ENCODE measurements at places on chromosomes 5 and 9.
A peak's percentile ranks its signal among the peaks of the same experiment; 100 is the strongest.

- DNase-seq = no peak
Observed at GRCh38 chr5:17099946-17100345, 117.5 kb upstream of the BASP1 start.

GRCh38 chr5:42974536-42974935 is 65.6 kb downstream of the ANXA2R start:
- DNase-seq = no peak

DNA sequence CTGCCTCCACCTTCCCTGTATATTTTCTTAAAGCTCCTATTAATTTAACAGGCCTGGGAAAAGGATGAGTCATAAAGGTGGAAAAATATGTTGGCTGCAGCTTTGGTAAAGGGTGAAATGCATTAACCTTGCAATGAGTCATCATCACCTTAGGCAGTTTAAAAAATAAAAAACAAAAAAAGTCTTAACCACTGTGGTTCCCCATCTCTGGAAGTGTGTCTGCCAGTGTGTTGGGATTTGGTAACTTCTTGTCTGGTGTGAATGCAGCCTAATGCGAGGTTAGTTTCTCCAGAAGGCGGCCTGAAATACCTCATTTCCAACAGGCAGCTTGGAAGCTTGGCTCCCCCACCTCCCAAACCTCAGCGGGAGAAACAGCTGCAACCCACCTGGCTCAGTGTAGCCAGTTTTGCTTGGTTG is 265.3 kb upstream of the GAS1 start:
- DNase-seq = no peak

- DNase-seq = no peak
Observed at GRCh38 chr5:178624631-178625546, 2.0 kb downstream of the CLK4 start.

GRCh38 chr5:127826011-127826410 is 122.8 kb downstream of the CCDC192 start:
- no peak for DNase-seq

DNA sequence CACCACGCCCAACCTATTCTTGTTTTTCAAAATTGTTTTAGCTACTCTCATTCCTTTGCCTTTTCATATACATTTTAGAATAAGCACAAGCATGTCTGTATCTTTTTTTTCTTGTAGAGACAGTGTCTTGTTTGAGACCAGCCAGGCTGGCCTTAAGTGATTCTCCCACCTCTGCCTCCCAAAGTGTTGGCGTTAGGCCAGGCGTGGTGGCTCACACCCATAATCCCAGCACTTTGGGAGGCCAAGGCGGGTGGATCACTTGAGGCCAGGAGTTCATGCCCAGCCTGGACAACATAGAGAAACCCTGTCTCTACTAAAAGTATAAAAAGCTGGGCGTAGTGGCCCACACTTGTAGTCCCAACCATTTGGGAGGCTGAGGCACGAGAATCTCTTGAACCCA is 13.1 kb downstream of the RNF44 start:
- DNase-seq = no peak

- peak; percentile 88 for DNase-seq
Observed at GRCh38 chr5:171633776-171634470, 151.7 kb upstream of the SMIM23 start.

DNA sequence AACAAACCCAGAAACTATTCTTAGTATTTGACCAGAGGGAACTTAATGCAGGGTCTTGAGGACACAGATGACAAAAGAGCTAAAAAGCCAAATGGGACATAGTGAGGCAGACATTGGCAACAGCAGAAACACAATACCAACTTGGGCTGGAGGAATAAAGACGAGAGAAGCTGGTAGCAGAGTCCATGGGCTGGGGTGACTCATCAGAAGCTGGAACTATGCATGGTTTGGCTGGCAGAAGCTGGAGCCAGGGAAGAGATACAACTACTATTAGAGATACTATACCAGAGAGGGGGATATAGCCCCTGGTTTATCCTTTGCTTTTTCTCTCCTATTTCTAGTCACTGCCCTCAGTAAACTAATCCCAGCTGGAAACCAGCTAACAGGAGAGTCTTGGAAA is 29.2 kb upstream of the DPYSL3 start:
- DNase-seq = no peak

- DNase-seq = no peak
Observed at GRCh38 chr5:10623305-10623910, 59.5 kb downstream of the ANKRD33B start.

DNA sequence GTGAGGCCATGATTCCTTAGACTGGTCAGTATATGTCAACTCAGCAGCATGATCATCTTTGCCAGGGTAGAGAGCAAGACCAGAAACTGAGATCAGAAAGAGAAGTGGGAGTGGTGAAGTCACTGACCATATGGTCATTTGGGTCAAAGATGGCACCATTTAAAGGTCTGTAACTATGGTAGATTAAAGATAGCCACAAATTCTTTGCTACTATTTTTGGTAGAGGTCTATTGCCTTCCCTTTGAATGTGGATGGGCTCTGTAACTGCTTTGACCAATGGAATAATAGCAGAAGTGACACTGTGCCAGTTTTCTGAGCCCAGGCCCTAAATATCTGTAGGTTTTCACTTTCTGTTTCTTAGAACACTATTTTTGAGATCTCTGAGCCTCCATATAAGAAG is 117.6 kb downstream of the PCSK1 start:
- peak; percentile 85 for DNase-seq

- no peak for DNase-seq
Observed at GRCh38 chr9:131704141-131704983, 35.5 kb downstream of the RAPGEF1 start.

Measured in MV-4-11 (cell line).